ENCODE measurements at places on chromosomes 12 and 14. TPM values are rescaled to one million over a fixed set of nuclear protein-coding genes. Genes with fewer than 3 reads are reported as not detected.

DNA sequence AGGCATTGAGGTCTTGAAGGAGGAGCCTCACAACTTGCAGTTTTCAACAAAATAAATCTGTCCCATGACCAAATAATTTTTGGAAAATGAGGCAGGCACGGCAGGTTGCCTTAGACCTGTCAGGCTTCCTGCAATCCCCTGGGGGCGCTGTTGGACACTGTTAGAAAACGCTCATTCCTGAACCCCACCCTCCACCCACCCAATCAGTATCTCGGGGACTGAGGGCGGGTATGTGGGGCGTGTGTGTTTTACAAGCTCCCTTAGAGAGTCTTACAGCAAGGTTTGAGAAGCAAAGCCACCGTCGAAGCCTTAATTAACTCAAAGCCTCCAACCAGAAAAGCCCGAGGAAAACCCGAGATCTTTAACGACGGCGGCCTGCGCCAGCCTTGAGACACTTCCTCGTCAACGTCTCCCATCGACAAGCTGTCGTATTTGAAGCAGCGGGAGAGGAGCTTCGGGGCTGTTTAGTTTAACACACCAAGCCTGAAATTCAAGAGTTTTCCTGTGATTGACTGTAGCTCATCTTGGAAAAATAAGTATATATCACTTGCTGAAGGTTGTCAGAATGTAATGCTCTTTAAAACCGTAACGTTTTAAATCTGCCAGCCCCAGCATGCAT is 123.0 kb downstream of the GLT1D1 start:
- no peaks in the 10 kb centered on the region for H3K27me3 ChIP-seq
- H3K27ac ChIP-seq: no peak overlapping the region
- H3K4me1 ChIP-seq: no peaks in the 10 kb centered on the region
- no peaks in the 10 kb centered on the region for H3K36me3 ChIP-seq
- no peak for DNase-seq

DNA sequence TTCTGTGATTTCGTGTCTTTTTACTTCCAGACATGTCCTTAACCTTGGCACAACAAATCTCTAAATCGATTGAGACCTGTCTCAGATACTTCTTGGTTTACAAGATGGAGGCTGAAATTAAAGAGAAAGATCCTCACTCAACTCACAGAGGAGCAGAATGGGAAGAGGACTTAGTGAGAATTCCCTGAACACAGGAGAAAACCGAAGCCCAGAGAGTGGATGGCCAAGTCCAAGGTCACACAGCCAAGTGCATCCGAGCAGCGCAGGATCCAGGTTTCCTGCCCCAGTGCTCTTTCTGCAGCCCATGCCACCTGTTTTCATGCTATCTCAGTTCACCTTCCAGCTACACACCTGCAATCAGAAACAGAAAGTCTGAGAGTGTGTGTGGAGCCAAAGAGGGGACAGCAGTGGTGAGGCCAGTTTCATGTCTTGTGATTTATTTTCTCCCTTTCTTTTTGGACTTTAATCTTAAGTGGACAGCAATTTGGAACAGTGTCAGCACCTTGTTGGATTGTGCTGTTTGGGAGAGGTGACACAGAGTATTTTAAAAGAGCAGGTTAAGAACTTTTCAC is 22.9 kb upstream of the TCL1B start:
- no peak overlapping the region for H3K4me3 ChIP-seq
- no peaks in the 10 kb centered on the region for H3K27me3 ChIP-seq
- H3K36me3 ChIP-seq: no peaks in the 10 kb centered on the region
- peaks cover 3% of the 10 kb centered on the region for H3K4me1 ChIP-seq

- H3K27ac ChIP-seq: peak overlapping the region; percentile 84
- H3K36me3 ChIP-seq: no peaks in the 10 kb centered on the region
- no peaks in the 10 kb centered on the region for H3K27me3 ChIP-seq
- peak overlapping the region; percentile 49 for H3K4me3 ChIP-seq
- no peaks in the 10 kb centered on the region for H3K4me1 ChIP-seq
Observed at GRCh38 chr12:54019924-54020590, 8.2 kb upstream of the HOXC6 start.

GRCh38 chr12:54126029-54126695 is 62.6 kb downstream of the SMUG1 start:
- H3K27me3 ChIP-seq: peaks cover 18% of the 10 kb centered on the region
- H3K27ac ChIP-seq: peak overlapping the region; percentile 70
- H3K4me3 ChIP-seq: peak overlapping the region; percentile 50
- H3K36me3 ChIP-seq: no peaks in the 10 kb centered on the region
- H3K4me1 ChIP-seq: no peaks in the 10 kb centered on the region

The LRFN5 gene
- 45.1 TPM for total RNA-seq

Data from uterus (tissue), 4 donors.